Stimulated activated naive CD4-positive, alpha-beta T cell (primary cell): ENCODE measurements at places on chromosomes 12 and 14.

- no peak for DNase-seq
These were observed 17.1 kb downstream of the SEC23A start for GRCh38 chr14:39085933-39086332.

DNA sequence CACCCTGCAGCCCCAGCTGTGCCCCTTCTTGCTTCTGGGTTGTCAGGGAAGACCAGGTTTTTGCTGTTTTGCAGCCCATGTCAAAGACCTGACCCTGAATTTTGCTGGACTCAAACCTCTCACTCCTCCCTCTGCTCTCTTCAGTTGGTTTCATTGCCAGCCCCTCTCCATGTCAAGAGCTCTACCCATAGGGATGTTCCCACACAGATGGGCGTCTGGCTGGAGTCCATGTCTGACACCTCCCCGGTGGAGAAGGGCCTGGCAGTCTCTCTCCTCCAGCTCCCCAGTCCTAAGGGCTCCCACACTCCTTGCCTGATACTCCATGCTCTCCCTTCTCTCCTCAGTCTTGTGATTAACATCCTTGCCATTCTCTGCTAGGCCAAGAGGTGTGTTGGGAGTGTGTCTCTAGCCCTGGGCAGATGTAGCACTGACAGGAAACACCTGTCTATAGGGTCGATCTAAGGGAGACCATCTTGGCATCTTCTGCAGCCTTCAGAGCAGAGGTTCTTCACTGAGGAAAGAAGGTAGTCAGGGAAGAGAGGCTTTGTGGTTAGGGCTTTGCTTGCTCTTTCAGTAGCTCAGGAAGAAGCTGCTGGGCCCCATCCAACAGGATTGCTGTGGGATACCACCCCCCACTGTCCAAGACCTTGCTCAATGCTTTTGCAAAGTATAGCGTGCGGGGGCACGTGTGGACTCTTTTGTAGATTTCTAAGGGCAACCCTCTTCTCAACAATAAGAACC, 4.7 kb downstream of the ASIC1 start:
- no peak for DNase-seq

DNA sequence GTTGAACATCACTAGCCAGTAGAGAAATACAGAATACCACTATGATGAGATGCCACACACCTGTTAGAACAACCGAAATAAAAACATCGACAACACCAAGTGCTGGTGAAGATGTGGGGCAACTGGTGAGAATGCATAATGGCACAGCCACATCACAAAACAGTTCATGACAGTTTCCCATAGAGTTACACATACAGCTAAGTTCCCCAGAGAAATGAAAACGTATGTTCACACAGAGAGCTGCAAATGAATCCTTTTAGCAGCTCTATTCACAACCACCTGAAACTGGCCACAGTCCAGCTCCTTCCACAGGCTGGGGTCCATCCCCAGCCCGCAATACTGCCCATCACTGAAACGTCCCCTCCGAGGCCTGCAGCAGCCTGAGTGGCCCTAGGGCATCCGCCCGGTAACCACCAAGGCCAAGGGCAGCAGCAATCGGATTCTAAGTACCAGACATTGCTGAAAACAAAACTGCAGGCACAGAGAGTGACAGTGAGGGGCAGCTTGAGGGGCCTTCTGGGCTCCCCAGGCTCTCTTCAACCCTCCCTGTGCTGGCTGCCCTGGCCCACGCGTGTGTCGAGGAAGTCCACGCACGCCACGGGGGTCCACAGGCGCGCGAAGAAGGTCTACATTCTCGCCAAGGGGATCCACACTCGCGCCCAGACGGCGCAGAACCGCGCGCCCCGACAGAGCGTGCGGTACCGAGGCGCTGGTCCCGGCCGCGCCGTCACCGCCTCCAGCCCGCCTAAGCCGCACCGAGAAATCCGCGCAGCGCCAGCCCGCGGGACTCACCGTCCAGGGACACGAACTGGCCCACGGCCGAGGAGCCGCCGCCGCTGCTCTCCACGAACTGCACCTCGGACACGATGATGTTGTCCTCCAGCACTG, 903 bp downstream of the BRF1 start:
- DNase-seq = peak; percentile 38

DNA sequence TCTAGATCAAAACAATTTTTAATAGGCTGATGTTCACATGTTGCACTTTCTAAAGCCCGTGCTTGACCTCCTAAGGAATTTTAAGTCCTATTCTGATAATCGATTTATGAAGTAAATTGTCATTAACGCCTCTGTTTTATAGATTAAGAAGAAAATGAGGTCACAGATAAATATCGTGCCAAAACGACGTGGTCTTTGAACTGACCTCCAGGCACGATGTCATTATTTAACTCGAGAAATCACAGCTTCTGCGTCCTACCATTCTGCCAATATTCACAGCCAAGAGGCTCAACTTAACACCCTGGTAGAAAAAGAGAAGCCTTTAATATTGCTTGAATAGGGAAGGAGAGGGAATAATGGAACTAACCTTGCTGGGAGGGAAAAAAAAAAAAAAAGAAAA, 888 bp upstream of the EEA1 start:
- no peak for DNase-seq

GRCh38 chr12:67677166-67677565, 28.6 kb downstream of the DYRK2 start:
- no peak for DNase-seq

DNA sequence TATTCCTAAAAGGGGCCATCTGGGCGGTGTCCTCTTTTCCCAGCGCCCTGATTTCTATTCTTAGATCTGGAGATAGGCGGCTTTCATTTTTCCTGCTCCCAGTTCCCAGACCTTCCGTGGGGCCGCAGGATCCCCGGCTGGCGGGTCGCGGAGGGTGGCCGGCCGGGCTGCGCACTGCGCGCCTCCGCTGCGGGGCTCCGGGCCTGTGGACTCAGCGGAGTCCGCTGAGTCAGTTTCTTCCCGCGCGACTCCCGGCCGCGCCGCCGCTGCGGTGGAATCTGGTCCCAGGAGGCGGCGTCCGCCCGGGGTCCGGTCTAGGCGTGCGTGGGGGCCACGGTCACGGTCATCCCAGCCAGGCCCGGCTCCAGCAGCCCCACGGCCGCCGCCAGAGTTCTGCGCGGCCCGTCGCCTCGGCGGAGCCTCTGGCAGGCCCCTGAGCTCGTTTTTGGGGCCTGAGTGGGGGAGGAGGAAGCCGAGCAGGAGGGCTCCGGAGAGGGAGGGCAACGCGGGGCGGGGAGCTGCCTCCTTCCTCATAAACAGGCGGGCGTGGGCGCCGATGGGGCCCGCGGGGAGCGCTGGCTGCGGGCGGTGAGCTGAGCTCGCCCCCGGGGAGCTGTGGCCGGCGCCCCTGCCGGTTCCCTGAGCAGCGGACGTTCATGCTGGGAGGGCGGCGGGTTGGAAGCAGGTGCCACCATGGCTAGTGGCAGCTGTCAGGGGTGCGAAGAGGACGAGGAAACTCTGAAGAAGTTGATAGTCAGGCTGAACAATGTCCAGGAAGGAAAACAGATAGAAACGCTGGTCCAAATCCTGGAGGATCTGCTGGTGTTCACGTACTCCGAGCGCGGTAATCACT, at the start of gene LRRK2:
Gene LRRK2 (plus strand): TSS at position 559 of the 853 bp plus-strand sequence. CDS start 135 bp downstream, at position 694.
- DNase-seq = no peak

DNA sequence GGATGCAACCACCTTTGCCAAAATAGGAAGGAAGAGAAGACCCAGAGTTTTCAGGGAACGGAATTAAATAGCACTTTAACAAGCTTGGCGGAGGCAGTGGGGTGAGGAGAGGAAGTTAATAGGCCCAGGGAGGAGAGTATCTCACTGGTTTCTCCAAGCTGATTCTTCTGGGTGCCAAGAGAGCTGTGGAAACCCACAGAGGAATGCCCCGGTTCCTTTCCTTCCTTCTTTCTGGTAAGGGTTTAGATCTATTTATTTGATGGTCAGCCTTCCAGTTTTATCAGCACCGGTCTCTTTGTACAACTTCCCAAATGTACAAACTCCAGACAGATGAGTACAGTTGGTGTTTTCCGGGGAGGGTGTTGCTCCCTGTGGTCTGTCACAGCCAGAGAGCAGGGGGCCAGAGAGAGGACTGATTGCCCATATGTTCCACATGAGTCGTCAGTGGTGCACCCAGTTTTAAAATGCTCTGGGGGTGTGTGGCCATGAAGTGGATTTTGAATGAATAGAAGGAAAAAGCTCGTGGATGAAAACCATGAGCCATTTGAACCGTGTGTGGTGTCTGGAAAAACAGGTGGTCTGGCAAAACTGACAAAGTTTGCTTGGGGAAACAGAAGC, 26.6 kb downstream of the PRKCH start:
- DNase-seq = no peak

GRCh38 chr12:24379861-24380521, 430.5 kb upstream of the SOX5 start:
- no peak for DNase-seq

- DNase-seq = no peak
These were observed 78.9 kb upstream of the GZMB start for GRCh38 chr14:24712909-24713308.

DNA sequence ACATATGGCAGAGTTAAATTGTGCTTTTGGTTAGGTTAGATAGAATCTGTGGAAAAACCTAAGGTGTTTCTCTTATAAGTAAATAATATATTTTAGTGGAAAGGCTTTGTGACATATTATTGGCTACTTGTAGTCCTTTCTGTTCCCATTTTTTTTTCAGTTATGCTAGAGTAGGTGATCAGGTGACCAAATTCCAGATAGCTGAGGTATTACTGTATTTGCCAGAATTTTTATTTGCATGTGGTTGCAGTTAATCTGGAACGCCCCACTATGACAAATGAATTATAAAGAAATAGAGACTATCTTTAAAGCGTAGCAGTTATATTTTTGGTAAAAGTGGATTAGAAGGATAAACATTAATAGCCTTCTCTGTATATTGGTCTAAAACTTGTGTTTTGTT, 52.0 kb downstream of the ARHGAP5 start:
- DNase-seq = no peak

GRCh38 chr12:1747609-1748008, 56.7 kb downstream of the ADIPOR2 start:
- DNase-seq = no peak

DNA sequence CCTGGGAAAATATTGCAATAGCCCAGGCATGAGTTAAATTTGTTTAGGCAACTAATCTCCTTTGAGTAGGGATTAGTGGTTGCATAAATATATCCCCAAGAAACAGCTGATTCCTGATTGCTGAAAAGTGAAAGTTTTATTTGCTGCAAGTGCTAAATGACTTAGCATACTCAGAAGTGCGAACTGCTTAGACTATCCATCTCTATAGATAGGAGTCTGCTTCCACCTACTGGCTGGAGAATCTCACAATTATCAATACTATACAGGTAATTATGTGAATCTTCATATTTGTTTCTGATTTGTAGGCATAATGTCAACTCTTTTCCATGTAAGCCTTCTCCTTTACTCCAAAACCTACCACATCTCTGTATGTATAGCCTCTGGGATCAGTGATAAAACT, 12.0 kb upstream of the SLCO1B3 start:
- no peak for DNase-seq

GRCh38 chr12:32302218-32303173, 96.9 kb upstream of the FGD4 start:
- DNase-seq = peak; percentile 2

- no peak for DNase-seq
These were observed 2.6 kb downstream of the GARIN2 start for GRCh38 chr14:67191768-67192290.

GRCh38 chr12:102513272-102513671, 32.9 kb upstream of the IGF1 start:
- DNase-seq = no peak

- DNase-seq = no peak
These were observed 19.0 kb downstream of the TMEM19 start for GRCh38 chr12:71704920-71705319.

DNA sequence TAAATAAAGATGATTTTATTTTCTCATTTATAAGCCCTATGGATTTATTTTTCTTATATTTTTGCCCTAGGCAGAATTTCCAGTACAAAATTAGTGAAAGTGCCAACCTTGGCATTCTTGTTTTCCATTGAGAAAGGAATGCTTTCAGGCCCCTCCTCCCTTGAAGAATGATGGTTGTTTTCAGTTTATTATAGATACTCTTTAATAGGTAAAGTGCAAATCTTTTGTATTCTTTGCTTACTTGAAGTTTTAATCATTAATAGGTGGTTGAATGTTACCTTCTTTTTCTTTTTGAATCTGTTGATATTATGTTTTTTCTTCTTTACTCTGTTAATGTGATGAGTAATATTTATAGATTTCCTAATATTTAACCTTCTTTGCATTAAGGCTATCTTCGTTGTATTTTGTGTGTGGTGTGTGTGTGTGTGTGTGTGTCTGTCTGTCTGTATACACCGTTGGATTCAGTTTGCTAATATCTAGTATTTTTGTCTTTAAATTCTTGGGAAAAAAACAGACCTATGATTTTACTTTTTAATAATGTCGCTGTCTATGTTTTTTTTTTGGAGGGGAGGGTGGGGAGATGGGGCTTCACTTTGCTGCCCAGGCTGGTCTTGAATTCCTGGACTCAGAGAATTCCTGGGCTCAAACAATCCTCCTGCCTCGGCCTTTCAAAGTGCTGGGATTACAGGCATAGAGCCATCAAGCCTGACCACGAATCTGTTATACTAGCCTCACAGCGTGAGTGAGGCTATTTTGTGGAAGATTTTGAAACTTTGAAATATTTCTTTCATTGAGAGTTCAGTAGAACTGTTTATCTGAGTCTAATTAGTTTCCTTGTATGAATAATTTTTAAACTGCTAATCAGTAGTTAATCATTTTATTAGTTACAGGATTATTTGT, 13.5 kb downstream of the SRGAP1 start:
- DNase-seq = no peak

GRCh38 chr12:122852336-122853275, 17.3 kb downstream of the HIP1R start:
- no peak for DNase-seq

- no peak for DNase-seq
These were observed 9.5 kb upstream of the CDKN3 start for GRCh38 chr14:54387328-54387727.

- DNase-seq = no peak
These were observed 31.4 kb downstream of the P2RX4 start for GRCh38 chr12:121241156-121241970.

GRCh38 chr12:7486512-7486911, 17.1 kb downstream of the CD163 start:
- DNase-seq = no peak

GRCh38 chr12:44294649-44295048, 458.8 kb downstream of the TMEM117 start:
- DNase-seq = no peak

DNA sequence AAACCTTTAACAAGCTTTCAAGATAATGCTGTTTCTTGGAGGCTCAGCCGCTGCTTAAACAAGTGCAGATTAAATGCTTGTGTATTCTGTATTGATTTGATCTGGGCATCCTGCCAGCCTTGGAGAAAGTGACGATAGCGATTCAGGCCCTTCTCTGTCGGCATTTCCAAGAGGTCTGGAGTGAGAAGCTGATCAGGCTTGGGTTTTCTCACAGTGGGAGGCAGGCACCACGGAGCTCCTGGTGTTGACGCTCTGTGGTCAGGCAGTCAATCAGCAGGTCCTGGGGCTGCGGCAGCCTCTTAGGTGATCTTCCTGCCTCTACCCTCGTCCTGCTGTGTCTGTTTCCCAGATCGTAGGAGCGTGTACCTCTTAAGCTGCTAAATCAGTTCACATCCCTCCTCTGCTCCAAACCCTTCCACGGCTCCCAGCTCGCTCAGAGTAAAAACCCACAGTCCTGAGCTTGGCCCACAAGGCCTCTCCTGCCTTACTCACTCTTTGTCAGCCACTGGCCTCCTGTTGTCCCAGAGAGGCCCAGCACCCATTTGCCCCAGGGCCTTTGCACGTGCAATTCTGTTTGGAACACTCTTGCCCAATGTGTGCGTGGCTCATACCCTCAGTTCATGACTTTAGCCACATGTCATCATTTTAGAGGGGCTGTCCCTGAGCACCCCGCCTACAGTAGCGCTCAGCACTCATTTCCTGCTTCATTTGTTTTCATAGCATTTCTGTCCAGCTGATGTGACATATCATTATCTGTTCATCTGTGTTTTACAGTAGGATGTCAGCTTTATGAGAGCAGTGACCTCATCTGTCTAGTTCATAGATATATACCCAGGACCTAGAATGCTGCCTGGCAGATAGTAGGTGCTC, 155.4 kb downstream of the AACS start:
- DNase-seq = no peak
